ENCODE measurements at places on chromosomes 11 and 22.

- no peak for DNase-seq
These were observed 84.0 kb downstream of the GGTLC2 start for GRCh38 chr22:22728382-22728781.

- peak; percentile 96 for DNase-seq
These were observed at the start of gene TOB2 for GRCh38 chr22:41446639-41447434. TSS of gene TOB2 (minus strand) at chr22:41446801. CDS start at chr22:41437345, 9,456 bp downstream.

- no peak for DNase-seq
These were observed 62.1 kb upstream of the AMOTL1 start for GRCh38 chr11:94705891-94706615.

DNA sequence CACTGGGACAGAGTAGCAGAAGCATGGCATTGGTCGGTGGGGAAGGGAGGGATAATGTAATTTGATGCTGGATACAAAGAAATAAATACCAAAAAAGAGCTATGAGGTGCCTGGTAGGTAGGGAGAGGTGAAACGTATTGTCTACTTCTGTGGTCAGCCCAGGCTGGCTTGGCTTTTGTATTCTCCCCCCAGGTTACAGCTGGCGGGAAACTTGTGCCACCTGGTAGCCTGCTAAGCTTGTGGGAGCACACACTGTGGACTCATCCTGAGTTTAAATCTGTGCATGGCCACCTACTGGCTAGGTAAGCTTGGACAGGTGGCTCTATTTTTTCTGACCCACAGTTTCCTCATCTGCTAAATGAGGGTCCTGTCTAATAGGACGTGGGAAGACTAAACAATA is 165.2 kb upstream of the E2F8 start:
- DNase-seq = no peak

- DNase-seq = no peak
These were observed 186.7 kb upstream of the SYT13 start for GRCh38 chr11:45472716-45473317.

DNA sequence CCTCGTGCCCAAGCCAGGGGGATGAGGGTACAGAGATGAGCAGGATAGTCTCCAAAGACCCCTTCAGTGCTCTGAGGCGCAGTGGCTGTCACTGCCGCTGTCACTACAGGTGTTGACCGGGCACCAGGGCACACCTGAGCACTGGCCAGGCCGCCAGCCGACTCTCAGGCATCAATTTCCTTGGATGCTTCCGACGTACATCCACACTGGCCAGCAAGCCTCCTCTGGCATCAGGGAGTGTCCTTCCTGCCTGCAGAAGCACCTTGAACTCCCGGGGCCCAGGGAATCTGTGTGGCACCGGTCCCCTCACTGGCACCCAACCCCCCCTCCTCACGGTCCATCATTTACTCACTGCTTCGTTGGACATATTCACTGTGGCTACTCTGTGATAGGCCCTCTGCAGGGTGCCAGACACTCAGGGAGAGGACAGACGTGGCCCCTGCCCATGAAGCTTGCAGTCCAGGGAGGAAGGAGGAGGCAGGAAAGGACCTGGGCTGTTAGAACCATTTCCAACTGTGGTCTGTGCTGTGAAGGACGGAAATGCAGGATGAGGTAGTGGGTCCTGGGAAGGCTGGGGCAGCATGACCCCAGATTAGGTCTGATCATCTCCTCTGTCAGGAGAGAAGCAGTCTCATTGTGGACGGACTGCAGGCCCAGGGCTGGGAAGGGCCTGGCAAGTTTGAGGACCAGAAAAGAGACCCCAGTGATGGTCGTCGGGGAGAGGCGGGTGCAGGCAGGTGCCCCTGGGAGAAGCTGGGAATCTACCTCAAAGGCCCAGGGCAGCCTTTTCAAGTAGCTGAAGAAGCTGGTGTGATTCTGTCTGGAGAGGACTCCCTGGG is 46.3 kb upstream of the ANO1 start:
- no peak for DNase-seq

- DNase-seq = no peak
These were observed 44.4 kb downstream of the DCDC1 start for GRCh38 chr11:31325160-31325559.

DNA sequence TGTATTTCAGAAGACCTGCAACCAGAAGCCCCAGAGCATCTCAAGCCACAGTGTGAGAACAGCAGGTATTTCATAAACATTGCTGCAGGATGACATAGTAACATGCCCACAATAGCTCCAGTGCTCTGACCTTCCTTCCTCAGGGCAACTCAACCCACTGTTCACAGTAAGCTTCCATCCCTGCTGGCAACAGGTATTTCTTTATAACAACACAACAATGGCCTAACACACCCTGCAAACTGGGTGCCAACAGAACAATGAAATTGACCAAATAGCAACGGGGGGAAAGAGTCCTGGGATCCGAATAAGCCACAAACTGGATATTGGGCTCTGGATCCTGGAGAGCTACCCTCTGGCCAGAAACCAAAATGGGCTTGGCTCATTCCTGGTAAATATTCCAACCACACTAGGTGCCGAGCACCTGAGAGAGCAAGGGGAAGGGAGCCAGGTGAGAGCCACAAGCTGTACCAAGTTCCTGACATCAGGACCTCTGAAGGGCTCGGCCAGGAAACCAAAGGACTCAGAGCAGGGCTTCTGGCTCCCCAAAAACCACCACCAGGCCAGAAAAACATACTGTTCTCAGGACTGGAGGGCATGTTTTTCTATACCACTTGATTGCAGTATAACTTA is 99.5 kb downstream of the MICAL3 start:
- no peak for DNase-seq

GRCh38 chr11:44366741-44367140 is 56.8 kb upstream of the ALX4 start:
- DNase-seq = no peak

DNA sequence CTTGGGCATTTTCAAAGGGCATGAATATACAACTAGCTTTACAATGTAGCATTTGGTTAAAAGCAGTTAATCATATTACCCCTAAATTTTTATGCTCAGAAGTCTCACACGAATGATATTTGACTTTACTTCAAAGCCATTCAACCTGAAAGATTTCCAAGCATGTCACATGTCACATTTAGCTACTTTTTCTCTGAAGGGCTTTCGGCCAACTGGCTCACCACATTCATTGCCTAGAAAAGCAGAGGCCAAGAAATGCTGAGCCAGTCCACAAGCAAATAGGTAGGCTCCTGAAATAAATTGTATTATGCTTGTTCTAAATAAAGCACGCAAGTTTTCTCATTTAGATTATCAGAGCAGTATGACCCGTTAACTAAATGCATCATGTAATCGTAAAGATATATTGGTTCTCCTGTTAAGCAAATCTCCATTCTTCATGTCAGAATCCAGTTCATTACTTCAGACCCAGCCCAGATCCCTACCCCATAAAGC is 30.6 kb downstream of the PAX6 start:
- no peak for DNase-seq

DNA sequence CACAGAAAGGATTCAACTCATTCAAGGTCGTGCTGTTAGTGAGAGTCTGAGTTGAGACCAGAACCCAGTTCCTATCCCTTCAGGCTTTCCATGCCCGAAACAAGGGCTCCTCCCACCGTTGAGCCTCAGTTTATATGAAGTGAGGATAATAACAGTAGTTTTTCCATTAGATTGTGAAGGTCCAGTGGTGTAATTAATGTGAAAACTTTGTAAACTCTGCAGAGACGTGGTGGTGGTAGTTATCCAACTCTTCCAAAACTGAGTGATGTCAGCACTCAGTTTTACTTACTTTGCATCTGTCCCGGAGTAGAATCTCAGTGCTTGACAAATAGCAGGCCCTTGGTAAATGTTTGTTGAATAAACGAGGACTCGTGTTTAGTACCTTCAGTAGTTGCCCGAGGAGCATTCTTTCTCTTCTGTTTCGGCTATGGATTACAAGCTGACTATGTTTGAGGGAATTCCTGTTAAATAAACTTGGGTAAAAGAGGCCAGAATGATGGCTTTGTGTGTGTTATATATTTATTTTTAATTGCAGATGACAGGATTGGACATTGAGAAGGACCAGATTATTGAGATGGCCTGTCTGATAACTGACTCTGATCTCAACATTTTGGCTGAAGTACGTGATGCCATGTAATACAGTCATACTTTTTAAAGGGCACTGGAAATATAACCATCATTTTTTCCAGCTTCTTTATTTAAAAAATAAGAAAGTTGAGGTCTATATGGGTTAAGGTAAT is 1.0 kb downstream of the REXO2 start:
- DNase-seq = no peak

GRCh38 chr11:78417888-78418583 is 416 bp upstream of the GAB2 start:
- DNase-seq = peak; percentile 88
